NCI-H1092 treated with DMSO at 0.1 percent for 48 hours (cell line): ENCODE measurements at places on chromosomes 5 and 9.

DNA sequence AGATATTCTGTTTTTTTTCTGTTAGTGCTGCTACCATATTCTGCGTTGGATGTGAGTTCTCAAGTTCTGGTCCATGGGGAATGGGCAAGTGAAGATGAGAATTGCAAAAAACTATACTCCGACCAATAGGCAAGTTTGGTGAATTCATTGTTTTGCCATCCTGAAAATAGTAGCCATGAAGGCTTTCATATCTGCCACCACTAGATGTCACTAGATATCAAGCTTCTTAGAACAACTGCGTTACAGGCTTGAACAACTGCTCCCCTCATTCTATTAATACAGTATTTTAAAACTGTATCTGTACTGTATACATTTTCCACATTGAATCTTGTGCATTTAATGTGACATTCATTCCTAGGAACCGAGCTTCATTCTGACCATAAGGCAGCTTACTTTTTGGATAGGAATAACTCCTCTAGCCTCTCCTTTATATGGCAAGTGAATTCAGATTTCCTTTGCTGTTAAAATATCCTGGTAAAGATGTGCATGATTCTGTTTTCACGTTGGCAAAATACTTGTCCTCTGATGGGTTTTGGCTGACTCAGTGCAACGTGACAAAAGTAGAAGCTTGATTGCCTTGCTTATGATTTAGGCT lies 163.6 kb downstream of the SREK1 start:
- DNase-seq, result peak; percentile 67

DNA sequence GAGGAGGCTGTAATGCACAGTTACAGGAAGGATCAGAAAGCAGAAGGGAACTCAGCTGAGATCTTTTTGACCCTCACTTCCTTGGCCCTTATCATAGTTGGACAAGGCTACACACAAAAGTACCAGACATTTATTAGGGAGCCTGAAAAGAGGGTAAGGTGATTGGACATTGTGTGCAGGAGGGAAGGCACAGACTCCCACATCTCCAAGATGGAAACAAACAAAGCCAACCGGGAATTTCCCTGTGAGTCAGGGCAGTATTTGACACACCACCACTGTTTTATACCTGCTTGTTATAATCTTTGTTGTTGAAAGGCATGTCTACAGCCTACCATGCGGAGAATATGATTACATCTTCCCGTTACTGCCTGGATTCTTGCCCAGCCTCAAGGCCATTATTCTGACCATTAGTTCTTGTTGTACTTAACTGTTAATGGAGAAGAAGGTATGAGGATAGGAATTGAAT lies 3.0 kb upstream of the CCNG1 start:
- no peak for DNase-seq

GRCh38 chr9:130663977-130664250 lies 480 bp upstream of the PRDM12 start:
- no peak for DNase-seq

- no peak for DNase-seq
These were observed 156.3 kb upstream of the MVB12B start for GRCh38 chr9:126170286-126170823.

DNA sequence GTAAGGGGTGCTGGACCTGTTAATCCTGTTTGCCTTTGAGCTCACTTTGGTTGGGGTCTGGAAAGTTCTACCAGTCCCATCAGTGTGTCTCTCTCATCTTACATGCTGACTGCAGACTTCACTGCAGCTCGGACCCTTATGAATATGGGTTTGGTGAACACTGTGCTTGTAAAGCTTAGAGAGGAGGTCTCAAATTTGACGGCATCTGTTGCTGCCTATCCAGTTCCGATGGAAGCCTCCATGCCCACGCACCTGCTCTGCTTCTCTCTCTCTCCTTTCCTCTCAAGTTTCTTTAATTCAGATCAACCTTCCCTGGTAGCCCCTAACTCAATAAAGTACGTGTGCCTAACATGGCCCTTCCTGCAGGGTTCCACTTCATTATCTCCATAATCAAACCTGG lies 217.9 kb downstream of the HSPA4 start:
- DNase-seq, result no peak

DNA sequence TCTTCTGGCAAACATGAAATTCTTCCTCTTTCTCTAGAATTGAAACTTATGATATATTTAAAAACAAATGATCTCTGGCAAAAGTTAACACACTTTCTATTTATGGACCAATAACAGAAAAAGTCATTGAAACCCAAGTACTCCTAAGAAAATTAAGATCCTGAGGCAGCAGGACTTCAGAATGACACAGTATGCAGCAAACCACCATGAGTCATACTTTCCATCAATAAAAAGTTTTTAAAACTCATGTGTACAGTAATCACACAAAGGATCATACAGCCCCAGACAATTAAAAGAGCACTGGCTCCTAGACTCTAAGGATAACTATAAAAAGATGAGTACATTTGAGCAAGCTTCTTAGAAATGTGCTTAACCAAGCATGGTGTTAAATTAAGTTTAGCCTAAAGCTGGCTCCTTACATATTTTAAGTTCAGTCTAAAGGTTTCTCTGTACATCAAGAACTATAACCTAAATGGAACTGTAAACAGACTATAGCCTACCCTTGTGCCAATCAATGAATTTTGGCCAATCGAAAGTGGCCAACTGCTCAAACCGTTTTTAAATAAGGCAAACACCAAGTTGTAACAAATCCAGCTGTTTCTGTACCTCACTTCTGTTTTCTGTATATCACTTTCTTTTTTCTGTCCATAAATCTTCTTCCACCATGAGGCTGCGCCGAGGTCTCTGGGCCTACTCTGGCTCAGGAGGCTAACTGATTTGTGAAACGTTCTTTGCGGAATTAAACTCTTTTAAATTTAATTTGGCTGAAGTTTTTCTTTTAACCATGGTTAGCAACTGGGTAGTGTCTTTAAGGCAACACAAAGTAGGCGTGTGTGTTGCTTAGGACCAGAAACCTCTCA lies 232.1 kb upstream of the PIK3R1 start:
- no peak for DNase-seq

- peak; percentile 30 for DNase-seq
These were observed 96.5 kb downstream of the ARHGAP26 start for GRCh38 chr5:142866563-142867275.

DNA sequence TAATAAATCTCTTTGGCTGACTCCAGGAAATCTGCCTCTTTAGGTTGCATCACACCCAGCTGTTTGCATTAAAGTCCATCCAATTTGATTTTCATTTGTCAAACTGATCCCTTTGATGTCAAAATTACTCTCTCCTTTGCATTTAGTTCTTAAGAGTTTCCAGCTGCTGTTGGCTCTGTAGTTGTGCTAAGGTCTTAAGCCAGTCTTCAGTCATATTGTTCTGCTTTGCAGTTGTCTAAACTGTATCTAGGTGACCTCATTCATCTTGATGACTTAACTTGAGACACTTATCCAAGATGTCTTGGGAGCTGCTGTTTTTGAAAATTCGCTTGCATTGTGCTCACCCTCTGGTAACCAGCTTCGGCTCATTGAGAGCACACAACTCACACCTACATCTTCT lies 386.9 kb upstream of the TLE4 start:
- no peak for DNase-seq

DNA sequence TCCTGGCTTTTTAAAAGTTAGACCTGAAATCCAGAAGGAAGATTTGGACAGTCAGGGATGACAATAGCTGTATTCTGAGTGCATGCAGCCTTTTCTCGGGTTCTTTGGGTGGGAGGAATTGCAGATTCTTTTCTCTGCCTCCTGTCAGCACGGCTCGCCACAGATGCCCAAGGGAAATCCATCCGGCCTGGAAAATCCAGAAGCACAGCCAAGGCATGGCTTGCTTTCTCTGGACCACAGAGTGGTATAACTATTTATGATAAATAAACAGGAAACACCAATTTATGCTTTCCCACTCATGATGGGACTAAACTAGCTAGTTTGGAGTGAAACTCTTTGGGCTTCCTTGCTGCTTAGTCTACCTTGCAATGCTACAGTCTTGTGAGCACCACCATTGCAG lies 59.1 kb downstream of the C9orf152 start:
- no peak for DNase-seq
